ENCODE measurements at places on chromosomes 12 and 14.

GRCh38 chr14:92173668-92174067 is 51.9 kb downstream of the CPSF2 start:
- no peak for DNase-seq

- DNase-seq: peak; percentile 67
Measured at GRCh38 chr12:76586764-76587395, 27.3 kb upstream of the OSBPL8 start.

DNA sequence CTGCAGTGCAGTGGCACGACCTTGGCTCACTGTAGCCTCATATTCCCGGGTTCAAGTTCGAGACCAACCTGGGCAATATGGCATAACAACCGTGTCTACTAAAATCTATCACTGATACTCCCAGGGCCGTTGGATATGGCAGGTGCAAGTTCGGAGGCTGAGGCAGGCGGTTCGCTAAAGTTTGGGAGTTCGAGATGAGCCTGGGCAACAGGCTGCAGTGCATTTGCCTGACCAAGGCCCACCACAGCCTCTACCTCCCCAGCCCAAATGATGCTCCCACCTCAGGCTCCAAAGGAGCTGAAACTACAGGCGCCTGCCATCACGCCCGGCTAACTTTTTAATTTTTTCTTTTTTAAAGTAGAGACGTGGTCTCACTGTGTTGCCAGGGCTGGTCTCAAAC is 177.1 kb upstream of the ALG10B start:
- DNase-seq: no peak

DNA sequence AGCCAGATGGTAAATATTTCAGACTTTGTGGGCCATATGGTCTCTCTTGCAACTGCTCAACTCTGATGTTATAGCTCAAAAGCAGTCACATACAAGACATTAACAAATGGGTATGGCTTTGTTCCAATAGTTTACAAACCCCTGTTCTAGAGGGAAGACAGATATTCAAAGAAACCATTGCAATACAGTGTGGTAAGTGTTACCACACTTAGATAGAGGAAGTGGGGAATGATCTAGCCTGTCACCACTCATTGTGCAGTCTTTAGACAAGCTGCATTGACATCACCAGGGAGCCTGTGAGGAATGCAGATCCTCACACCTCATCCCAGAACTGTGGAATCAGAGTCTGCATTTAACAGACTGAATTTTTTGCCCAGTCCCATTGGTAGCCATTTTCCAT is 80.0 kb upstream of the RGS6 start:
- DNase-seq: no peak

GRCh38 chr14:53462931-53463778 is 310.0 kb upstream of the DDHD1 start:
- no peak for DNase-seq

DNA sequence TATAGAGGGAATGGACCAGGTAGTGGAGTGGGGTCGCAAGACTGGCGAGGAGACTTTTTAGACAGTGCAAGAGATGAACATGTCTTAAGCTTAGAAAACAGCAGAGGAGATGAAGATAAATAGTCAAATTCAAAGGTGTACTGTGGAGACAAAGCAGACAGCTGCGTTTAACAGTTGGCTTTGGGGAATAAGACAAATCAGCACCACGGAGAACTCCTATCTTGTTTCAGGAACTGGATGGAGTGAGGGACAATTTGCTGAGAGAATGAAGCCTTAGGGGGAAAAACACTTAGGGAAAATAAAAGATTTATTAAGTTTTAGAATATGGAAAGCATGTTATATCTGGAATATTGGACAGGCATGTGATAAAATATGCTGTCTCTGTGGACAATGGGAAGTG is 458.8 kb downstream of the GLT1D1 start:
- DNase-seq: no peak

- no peak for DNase-seq
Measured at GRCh38 chr14:67468378-67468730, 20.2 kb downstream of the TMEM229B start.

DNA sequence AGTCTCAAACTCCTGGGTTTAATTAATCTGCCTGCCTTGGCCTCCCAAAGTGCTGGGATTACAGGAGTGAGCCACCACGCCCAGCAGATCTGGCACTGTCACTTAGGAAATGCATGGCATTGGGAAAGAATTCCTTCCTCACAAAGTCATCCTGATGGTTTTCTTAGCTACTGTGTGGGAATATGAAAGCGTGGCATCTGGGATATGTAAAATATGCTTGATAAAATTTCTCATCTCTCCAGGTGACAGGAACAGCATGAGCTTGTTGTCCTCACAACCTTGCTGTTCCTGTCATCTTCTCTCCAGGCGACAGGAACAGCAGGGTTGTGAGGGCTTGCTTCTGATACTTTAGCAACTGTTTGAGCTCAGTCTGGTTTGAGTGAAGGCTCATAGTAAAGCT is 16.1 kb upstream of the AICDA start:
- DNase-seq: no peak

GRCh38 chr14:60133487-60133886 is 31.7 kb downstream of the DHRS7 start:
- DNase-seq: peak; percentile 40

GRCh38 chr12:83106873-83107272 is 420.2 kb downstream of the TMTC2 start:
- no peak for DNase-seq

- DNase-seq: no peak
Measured at GRCh38 chr14:54202288-54202687, 194.5 kb upstream of the CDKN3 start.

DNA sequence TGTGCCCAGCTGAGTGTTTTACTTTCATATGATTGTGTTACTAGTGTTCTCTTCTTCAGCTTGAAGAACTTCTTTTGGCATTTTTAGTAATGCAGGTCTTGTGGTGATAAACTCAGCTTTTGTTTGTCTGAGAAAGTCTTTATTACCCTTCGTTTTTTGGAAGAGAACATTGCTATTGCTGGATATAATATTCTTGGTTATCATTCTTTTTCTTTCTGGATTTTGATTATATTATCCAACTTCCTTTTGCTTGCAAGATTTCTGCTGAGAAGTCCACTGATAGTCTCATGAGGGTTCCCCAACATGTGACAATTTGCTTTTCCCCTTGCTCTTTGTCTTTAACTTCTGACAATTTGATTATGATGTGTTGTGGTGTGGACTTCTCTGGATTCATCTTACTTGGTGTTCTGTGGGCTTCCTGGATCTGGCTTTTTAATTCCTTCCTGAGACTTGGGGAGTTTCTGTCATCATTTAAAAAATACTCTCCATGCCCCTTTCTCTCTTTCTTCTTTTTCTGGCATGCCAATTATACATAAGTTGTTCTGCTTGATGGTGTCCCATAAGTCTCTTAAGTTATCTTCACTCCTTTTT is 416.8 kb downstream of the CCDC91 start:
- no peak for DNase-seq

DNA sequence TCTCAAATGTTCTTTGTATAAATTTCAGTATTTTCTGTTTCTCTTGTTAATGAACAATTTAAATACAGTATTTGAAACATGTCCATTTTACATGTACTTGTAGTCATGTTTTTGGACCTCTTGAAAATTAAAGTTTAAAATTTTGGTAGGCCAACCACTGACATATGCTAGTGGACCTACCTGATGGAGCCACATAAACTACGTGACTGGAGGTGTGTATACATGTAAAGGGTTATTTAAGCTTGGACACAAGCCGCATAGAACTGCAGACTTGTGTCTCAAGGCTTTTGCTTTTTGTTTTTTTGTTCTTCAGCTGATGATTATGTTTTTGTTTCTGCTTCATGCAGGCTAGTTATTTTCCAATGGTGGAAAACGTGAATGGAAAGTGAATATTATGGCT is 568.5 kb upstream of the MDGA2 start:
- no peak for DNase-seq

DNA sequence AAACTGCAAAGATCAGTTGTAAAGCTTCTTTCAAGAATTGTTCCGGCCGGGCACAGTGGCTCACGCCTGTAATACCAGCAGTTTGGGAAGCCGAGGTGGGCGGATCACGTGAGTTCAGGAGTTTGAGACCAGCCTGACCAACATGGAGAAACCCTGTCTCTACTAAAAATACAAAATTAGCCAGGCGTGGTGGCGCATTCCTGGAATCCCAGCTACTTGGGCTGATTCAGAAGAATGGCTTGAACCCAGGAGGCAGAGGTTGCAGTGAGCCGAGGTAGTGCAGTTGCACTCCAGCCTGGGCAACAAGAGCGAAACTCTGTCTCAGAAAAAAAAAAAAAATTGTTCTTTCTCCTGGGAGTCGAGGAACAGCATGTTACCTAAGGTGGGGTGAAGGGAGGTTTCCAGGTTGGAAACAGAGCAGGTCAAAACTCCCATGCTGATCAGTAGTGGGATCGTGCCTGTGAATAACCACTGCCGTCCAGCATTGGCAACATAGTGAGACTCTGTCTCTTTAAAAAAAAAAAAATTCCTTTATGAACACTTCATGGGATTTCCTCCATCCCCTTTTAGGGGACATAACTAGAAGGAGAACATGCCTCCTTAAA is 13.9 kb downstream of the FBXO34 start:
- no peak for DNase-seq

DNA sequence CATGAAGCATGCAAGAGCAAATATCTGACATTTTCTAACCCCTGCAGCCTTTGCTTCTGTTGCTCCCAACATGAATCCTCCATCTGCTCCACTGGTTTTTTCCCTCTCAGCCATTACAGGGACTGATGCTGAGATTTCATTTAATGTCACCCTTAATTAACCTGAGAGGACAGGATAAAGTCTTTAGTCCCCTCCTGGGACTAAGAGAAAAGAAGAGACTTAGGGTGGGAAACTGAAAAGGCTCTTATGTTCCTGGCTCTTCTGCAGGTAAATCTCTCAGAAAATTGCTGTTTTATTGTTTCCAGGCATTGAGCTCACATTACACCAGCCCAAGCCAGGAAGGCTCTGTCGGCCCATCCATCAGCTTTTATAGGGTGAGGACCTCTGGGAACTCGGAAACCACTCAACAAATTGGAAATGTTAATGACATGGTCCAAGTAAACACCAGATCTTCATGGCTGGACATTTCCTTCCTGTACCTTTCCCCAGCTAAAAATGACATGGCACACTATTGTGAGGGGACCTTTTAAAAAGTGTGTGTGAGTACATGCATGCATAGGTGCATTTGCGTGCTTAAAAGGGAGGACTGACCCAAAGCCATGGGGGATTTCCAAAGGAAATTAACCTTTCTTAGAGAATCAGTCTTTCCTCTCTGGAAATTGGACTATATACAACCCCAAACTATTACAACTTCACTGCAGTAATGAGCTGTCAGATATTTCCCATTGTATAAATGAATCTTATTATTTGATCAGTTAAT is 408.1 kb upstream of the TMTC1 start:
- DNase-seq: no peak

GRCh38 chr14:24351517-24351916 is 11.7 kb upstream of the RIPK3 start:
- peak; percentile 58 for DNase-seq
